Esophagus muscularis mucosa (tissue), 4 donors: ENCODE measurements at places on chromosomes 6 and 20. TPM values are rescaled to one million over a fixed set of nuclear protein-coding genes. Genes with fewer than 3 reads are reported as not detected.

Gene ZBTB22
- total RNA-seq: 12.9 TPM

Gene NMBR
- total RNA-seq: not detected

Gene POU5F1
- not detected for total RNA-seq

Gene FAM110A
- 2.0 TPM for total RNA-seq

Gene TSPO2
- total RNA-seq: not detected
